Muscle of arm (tissue), 14 donors: ENCODE measurements at places on chromosomes 5 and 9.

DNA sequence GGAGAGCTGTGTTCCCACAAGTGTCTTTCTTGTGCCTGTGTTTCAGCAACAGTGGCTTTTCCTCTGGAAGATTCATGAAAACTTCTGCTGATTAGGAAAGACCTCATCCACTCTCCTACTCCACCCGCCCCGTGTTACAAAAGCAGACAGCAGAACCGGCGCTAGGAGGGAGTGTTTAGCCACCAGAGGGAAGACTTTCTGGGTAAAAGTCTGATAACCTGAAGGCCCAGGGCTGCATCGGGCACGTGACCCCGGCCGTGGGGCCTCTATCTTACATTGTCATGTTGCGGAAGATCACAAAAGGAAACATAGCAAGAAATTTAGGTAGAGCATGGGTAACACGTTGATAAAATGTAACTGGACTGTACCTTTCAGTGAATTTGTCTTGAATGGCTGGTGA, 32.0 kb upstream of the DMRT2 start:
- DNase-seq: no peak

- no peak for DNase-seq
Measured at GRCh38 chr9:132896906-132897305, 18.2 kb downstream of the SPACA9 start.

GRCh38 chr5:173789031-173789920, 98.9 kb upstream of the CPEB4 start:
- no peak for DNase-seq

DNA sequence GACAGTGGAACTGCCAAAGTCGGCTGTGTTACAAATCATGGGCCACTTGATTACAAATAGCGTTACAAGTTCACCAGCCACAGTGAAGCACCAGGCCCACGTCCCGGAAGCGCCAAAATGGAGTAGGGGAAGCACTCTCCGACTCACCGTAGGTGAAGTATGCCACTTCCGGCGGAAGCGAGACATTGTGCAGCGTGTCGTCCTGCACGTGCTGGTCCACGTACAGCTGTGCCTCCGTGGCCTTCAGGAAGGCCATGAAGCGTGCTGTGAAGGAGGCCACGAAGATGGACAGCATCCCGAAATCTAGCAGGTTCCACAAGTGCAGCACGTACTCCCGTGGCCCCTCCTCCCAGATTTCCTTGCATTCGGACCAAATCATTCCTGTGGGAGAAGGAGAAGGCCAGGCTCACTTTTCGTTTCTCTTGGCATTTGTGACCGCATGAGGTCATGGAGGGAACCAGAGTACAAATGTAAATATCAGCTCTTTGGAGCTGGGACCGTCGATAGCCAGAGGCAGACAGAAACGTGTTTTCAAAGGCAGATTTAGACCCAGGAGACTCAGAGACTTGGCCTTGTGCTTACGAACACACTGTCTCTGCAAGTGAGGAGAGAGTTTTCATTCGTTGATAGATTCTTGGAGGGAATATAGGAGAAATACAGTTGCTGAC, 58.7 kb upstream of the SMIM32 start:
- DNase-seq: peak; percentile 27

DNA sequence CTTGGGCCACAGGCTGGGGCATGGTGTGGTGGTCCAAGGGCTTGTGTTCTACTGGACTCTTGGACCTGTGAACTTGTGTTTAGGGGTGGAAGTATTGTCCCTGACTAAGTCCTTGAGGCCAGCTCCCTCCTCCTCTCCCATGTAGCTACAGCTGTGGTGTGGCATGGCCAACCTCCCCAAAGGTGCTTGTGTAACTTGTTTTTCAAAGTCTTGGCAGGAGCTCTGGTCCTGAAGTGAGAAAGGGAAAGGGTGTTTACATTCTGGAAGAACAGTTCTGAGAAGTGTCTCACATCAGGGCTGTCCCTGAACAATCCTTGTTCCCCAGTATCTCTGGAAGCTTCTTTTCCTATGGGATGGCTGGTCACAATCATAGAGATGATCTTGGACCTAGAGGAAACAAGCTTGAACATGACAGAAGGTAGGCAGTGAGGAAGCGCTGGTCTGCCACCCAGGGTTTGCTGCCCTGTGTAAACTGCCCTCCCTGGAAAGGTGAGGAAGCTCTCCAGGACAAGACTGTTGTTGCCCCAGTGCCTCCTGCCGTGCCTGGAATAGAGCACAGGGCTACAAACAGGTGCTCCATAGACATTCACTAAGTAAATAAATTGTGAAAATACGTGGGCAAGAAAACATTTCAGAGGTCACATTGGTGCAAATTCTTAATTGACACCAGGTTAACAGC, 64.6 kb upstream of the KLF9 start:
- DNase-seq: no peak

GRCh38 chr9:97575673-97576200, 57.4 kb downstream of the TSTD2 start:
- no peak for DNase-seq

GRCh38 chr5:175894271-175894670, 22.9 kb downstream of the CPLX2 start:
- no peak for DNase-seq

- no peak for DNase-seq
Measured at GRCh38 chr9:98861781-98862504, 54.5 kb downstream of the GALNT12 start.

GRCh38 chr9:15484802-15485201, 26.0 kb downstream of the PSIP1 start:
- DNase-seq: no peak

- DNase-seq: no peak
Measured at GRCh38 chr5:151589878-151590570, 1.1 kb downstream of the FAT2 start.

GRCh38 chr5:14415024-14415697, 166.4 kb upstream of the OTULINL start:
- no peak for DNase-seq

GRCh38 chr9:6910032-6910431, 152.3 kb downstream of the KDM4C start:
- peak; percentile 7 for DNase-seq
